Effector CD8-positive, alpha-beta T cell (primary cell): ENCODE measurements at places on chromosomes 5 and 9.

- no peak for DNase-seq
Measured at GRCh38 chr5:149938791-149939358, 5.7 kb downstream of the PDE6A start.

- no peak for DNase-seq
Measured at GRCh38 chr9:31032206-31032605, 1352.2 kb upstream of the ACO1 start.

- DNase-seq = no peak
Measured at GRCh38 chr5:117761186-117761585, 1186.6 kb upstream of the SEMA6A start.

GRCh38 chr5:168651648-168652047 lies 72.5 kb upstream of the PANK3 start:
- DNase-seq = no peak

GRCh38 chr5:148817606-148818005 lies 8.8 kb upstream of the ADRB2 start:
- no peak for DNase-seq

DNA sequence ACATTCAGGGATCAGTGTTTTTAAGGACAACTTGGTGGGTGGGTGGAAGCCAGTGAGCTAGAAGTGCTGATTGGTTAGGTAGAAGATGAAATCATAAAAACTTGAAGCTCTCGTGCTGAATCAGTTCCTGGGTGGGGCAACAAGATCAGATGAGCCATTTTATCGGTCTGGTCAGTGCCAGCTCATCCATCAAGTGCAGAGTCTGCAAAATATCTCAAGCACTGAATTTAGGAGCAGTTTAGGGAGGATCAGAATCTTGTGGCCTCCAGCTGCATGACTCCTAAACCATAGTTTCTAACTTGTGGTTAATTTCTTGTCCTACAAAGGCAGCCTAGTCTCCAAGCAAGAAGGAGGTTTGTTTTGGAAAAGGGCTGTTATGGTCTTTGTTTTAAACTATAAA lies 166.4 kb downstream of the FAM170A start:
- DNase-seq = no peak

DNA sequence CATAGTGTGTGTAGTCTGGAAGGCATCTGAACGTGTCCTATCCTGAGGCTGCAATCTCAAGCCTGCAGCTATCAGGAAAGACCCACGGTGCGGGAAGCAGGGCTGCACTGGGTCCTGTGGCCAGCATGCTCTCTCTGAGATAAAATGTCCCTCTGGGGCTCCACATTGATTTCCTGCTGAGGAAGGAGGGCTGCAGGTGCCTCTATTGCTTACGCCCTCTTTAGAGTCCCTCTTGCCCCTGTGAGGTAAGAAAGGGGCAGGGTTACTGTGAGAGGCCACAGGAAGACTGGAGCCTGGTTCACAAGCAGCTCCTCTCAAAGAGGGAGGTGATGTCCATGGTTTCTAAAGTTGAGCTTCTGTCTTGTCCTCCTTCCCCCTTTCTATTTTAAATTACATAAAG lies 299.9 kb upstream of the RFX3 start:
- no peak for DNase-seq

- no peak for DNase-seq
Measured at GRCh38 chr9:81182431-81182830, 506.9 kb downstream of the TLE1 start.

DNA sequence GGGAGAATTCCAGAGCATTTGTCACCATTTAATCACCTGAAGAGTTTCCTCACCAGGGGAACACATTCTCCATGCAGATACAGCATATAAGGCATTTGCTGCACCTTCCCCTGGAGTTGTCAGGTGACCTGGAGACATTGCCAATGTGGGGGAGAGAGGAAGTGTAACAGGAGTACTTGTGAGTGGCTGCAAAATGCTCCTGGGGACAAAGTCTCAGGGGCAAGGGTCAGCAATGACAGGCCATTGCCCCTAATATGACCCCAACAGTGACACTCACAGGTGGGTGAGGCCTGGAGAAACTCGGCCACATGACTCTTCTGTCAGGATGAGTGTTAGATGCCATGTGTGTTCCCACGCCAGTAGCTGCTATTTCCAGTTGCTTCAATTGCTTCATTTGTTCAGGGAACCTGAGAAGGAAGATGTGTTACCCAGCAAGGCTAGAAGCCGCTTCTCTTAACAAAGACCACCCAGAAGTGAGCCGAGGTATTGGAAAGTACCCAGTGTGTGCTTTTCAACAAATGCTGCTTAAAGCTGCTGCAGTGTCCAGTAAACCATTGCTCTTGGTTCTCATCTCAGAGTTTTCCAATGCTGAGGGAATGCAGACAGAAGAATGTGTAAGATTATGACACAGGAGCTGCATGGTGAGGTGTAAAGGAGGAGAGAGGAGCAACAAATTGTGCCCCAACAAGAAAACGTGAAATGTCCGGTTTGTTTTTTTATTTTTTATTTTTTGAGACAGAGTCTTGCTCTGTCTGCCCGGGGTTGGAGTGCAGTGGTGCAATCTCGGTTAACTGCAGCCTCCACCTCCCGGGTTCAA lies 128.2 kb upstream of the SLC44A1 start:
- DNase-seq = no peak

DNA sequence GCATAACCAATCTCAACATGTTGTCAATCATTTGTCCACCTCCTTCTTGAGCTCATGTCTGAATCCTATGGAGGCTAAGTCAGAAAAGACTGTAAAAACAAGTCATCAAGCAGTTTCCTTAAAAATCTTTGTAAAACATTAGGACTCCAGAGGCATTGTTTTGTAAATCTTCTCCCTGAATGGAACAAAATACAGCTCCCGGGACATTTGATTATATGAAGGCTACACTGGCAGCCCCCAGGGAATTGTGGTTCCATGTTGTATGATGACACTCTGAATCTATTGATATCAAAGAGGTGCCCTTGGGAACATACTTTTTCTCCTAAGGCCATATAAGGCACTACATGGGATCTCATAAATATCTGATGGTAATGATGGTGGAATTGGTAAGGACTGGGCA lies 83.2 kb upstream of the NUDT12 start:
- no peak for DNase-seq

DNA sequence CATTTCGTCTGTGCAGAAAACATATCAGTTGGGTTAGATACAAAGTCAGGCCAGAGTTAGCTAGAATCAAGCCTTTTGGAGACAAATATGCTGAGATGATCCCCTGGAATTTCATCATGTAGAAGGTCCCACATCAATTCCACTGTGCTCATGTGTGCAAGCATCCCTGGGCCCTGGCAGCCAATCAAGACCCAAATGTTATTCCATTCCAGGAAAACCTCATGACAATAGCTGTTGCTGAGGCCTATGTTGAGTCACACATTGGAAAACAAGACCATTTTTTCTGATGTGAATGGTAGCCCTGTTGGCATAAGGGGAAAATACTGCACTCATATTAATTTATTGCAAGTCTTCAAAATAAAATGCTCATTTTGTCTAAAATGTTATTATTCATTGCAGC lies 11.5 kb downstream of the SPOCK1 start:
- no peak for DNase-seq

DNA sequence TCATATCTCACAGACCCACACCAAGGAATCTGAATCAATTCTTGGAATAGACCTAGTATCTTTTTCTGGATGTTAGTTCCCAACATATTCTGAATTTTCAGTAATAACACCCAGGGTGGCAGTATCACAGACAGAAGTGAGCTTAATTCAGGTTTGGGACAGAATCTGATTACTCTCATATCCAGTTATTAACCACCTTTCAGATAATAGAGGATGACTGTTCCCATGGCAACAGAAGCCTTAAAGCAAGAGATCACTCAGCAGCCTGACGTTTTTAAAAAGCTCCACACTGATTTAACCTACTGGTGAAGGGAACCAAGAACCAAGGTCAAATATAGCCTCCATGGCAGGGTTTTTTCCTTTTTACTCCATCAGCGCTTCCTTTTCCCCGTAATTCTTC lies 68.4 kb downstream of the ACTBL2 start:
- no peak for DNase-seq

DNA sequence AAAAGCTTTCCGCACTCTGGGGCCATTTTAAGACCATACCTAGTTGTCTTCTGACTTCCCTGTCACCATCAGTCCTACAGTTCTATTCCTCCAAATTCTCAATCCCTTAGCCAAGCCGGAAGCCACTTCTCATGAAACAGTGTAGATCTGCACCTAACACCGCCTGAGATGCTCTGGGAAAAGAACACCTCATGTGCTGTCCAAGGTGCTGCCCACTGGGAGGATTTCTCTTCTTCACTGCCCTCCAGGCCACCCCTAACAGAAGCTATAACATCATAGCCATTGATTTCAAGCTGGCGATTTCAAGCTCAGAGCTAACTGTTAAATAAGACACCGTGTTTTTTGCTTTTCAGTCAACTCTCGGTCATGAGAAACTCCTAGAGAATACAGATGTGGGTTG lies 559.3 kb downstream of the CCDC171 start:
- DNase-seq = no peak

- no peak for DNase-seq
Measured at GRCh38 chr5:88845081-88845697, 37.8 kb downstream of the MEF2C start.

GRCh38 chr9:84371737-84372136 lies 31.2 kb upstream of the SLC28A3 start:
- no peak for DNase-seq

- no peak for DNase-seq
Measured at GRCh38 chr9:118643118-118643517, 726.1 kb downstream of the BRINP1 start.

DNA sequence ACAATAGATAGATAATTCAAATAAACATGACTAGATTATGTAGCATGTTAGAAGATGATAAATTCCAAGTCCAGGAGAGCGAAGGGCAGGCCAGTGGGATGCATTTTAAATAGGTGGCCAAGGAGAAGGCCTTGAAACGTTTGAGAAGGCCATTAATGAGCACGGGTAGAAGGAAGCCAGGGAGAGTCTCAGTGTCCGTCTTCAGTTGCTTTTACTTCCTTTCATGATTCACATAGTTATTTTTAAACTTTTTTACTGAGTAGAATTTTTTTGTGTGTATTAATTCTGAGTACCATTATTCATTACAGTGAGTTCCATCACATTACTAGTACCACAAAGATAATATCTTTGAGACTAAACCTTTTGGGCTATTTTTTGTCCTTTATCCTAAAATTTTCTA lies 259.2 kb downstream of the ARRDC3 start:
- DNase-seq = no peak

DNA sequence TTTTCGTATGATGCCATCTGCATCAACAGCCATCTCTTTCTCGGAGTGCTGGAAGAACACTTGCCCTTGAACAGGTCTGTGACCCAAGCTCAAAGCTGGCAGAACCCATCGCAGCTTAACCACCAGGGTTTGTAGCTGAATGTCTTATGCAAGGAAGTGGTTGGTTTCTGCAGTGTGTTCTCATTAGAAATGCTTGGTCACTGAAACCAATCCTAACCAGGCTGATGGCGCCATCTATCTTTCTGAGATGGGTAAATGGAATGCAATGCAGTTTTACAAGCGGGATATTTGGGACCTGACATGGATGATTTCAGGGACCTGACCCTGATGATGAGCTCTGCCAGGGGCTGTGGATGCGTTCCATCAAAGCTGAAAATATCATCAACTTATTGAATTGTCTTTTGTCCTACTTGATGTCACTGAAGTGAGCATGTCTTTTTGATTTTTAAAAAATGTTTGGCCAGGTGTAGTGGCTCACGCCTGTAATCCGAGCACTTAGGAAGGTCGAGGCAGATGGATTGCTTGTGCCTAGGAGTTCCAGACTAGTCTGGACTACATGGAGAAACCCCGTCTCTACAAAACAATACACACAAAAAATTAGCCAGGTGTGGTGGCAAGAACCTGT lies 28.7 kb downstream of the DMRT3 start:
- no peak for DNase-seq

- DNase-seq = no peak
Measured at GRCh38 chr9:102398205-102398604, 596.9 kb upstream of the CYLC2 start.

DNA sequence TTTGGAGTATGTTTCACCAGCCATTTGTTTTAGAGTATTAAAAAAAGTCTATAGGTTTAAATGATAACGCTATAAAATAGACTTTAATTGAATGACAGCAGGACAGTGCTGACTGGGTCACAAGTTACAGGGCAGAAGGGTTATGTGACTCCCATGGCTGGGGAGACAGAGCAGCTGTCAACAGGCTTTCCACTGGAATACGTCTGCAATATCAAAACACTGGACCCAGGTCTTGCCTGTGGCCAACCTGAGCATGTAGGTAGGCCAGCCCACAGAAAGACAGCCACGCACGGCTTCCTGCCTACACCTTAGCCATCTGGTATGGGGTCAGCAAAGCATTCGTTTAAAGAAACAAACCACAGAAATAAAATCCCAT lies 80.7 kb downstream of the OTULIN start:
- DNase-seq = no peak

DNA sequence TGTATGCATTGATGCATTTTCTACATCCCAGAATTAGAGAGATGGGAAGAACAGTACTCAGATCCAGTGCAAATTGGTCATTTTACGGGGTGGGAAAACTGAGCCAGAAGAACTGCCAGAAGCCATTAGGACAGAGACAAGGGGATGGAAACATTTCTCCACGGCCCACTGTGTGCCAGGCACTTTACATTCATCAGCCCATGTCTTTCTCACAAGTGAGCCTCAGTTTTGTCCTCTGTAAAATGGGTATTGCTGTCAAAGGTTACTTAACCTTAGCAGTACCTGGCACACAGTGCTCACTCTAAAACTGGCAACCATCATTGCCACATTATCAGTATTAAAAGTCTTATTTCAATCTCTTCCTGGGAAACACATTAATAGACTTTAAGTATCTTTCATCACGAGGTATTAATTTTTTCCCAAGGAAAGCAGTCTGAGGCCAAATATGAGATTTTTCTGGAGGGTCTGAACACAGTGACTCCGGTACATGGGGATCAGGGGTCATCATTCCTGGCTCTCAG lies 5.2 kb downstream of the DUSP1 start:
- no peak for DNase-seq

- no peak for DNase-seq
Measured at GRCh38 chr9:103681435-103681834, 412.7 kb upstream of the SMC2 start.

- no peak for DNase-seq
Measured at GRCh38 chr5:92177926-92178487, 794.9 kb upstream of the ARRDC3 start.

DNA sequence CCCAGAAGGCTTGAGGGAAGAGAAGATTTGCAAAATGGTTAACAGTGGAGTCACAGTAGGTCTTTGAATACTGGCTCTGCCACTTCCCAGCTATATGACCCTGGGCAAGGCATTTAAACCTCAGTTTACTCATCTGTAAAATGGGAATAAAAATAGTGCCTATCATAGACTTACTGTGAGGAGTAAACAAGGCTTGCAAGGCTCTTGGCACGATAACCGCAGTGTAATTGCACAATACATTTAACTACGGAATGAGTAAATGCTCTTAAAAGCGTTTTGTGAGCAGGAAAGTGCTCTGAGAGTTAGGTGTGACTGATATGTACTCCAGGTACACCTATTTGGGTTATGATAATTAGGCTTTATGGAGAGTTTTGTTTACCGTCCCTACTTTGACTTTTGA lies 8.4 kb downstream of the SLC36A3 start:
- DNase-seq = no peak
